NCI-H187 (cell line): ENCODE measurements at places on chromosomes 5 and 9.

DNA sequence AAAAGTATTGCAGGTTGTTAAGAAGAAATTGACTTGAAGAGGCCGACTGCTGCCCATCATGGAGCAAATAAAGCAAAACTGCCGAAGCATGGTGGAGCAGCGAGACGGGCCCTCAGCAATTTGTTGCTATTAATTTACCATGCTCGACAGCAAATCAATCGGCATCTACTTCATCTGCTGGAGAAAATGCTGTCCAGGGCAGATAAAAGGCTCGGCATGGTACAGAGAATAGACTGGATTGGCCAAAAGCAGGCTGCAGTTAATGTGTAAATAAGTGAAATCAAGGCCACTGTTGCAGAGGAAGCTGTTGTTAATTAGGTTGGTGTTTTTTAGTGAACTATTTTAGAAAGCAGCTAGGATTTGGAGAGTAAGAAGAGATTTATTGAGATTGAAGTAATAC is 8.3 kb downstream of the TLE4 start:
- no peak for DNase-seq

GRCh38 chr5:160451281-160451680 is 29.6 kb downstream of the PTTG1 start:
- DNase-seq, result no peak

DNA sequence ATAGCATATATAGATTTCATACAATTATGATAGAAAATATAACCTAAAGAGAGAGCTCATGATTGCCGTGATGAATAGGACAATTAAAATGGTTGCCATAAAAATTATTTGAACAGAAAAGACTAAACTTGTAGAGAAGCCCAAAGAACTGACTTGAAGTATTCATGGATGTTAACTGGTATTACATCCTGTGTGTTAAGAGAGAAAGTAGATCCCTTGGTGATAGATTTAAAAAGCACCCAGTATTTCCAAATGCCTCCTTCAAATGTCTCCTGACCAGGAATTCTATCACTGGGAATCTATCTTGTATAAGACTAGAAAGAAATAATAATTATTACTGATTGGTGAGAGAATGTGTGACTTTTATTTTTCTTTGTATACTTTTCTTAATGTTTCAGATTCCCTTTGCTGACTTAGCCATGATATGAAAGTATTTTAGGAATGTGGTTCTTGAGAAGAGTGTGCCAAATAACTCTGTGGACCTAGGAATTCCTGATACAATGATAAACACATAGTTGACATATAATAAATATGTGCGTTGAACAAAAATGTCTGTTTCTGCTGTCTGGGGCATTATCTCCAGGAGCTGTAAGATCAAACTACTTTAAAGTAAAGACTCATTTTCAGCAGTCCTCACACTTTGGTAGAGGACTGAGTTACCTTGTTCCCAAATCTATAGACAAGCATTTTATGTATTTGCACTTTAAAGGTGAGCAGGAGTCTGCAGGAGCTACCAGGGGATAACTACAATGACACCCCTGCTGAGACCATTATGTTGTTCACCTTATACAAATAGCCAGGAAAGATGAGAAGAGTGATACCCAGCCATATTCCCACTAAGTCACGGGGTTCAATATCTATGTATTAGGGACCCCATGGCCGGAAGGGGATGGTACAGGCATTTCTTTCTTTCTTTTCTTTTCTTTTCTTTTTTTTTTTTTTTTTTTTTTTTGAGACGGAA is 211.1 kb upstream of the TLE4 start:
- no peak for DNase-seq

- DNase-seq, result no peak
Measured at GRCh38 chr9:79644048-79644447, 72.3 kb downstream of the TLE4 start.

- DNase-seq, result no peak
Measured at GRCh38 chr9:112599732-112600131, 113.1 kb downstream of the KIAA1958 start.

DNA sequence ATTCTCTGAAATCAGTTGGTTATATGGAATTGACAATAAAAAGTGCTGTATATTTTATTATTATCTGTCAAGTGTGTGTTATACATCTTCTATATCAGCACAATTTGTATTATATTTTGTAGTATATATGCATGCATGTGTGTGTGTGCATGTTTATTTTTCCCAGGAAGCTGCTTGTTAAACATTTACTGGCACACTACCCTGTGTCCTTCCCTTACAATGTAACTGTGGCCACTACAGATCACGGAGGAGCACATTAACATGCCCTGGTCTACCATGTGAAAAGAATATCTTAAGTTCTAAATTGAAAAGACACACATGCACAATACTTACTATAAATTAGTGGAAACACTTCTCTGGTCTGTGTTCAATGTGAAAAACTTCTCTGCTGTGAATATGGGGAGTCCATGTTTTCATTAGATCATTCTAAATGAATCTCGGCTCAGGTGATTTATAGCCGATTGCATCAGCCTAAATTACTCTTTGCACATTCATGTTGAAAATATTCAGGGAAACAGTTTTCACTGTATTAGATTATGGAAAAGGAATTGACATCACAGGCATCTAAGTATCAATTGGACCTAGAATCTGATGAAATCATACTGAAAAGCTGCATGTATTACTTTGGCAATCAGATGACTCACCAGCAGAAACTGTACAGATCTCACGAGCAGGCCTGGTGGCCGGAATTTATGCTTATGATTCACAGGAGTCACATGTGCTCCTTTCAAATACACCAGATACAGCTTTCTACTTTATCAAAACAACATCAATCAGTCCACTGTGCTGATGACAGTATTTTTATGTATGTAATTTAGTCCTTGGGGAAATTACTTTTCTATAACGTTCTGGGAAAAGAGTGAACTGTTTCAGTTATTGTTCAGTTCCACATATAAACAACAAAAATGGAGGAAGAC is 39.4 kb downstream of the LURAP1L start:
- DNase-seq, result no peak

DNA sequence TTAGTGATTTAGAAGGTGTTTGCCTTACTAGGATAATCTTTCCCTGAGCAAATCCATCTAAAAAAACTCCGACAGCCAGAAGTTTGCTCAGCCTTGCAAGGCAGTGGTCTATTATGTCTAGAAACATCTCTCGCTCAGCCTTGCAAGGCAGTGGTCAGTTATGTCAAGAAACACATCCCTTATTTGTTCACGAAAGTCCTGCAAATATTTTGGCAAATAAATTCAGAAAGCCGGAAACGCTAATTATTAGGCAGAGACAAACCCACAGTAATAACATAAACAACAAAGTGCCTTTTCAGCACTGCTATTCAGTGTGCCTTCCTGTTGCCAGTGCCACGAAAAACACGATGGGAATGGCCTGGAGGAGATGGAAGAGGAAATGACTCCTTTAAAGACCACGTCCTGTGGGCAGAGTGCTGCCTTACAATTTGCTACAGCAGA is 184.5 kb downstream of the GNAQ start:
- DNase-seq, result no peak

DNA sequence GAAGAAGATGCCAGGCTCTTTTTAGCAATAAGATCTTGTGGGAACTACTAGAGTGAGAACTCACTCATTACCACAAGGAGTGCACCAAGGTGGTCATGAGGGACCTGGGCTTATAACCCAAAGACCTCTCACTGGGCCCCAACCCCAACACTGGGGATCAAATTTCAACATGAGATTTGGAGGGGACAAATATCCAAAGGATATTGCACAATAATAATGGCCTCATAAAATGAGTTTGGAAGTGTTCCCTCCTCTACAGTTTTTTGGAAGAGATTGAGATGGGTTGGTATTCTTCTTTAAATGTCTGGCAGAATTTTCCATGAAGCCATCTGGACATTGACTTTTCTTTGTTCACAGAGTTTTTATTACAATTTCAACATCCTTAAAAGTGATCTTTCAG is 38.0 kb upstream of the FAM120A start:
- no peak for DNase-seq

GRCh38 chr5:148768806-148769415 is 57.5 kb upstream of the ADRB2 start:
- no peak for DNase-seq

DNA sequence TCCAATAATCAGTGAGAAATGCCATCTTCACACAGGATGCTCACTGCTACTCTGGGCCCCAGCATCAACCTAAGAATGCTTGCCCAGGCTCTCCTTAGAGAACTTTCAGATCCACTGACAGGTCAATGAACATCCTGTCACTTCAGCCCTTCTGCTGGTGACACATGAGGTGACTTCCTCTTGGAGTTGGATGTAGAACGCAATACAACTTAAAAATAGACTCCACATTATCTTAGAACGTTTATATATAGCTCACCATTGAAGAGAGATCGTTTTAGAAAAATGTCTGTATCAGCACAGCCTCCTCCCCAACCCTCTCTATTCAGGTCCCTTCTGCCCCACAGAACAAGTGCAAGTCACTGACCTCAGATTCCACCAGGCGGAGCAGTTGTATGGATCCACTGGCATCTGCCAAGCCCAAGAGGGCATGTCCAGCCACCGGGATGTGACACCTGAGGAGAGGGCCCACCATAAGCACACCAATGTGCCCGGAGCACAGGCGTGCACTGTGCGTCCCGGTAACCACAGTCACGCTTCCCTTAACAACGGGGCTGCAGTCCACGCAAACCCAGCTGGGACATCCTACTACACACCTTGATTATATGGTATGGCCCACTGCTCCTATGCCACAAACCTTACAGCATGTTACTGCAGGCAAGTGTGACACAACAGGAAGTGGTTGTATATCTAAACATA is 2.9 kb downstream of the DPH7 start:
- no peak for DNase-seq

GRCh38 chr5:40754381-40755092 is 1.2 kb downstream of the TTC33 start:
- no peak for DNase-seq

DNA sequence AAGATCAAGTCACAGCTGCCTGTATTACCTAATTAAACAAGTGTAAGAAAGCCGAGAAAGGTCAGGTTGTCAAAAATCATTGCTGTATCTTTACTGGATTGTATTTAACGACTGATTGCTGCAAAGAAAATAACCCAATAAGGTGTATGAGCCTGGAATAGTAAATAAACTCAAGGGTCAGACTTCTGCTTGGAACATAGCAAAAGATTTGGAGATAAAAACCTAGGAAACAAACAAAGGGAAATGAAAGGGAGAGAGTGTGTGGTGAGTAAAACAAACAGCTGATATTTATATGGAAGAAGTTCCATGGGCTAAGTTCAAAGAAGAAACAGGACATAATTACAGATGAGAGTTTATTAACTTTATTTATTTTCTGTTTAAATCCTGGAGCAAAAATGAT is 354.0 kb downstream of the TLR4 start:
- DNase-seq, result no peak

GRCh38 chr9:69470186-69470977 is 145.4 kb downstream of the ENTREP1 start:
- no peak for DNase-seq

GRCh38 chr9:84228130-84228720 is 112.3 kb downstream of the SLC28A3 start:
- no peak for DNase-seq

- no peak for DNase-seq
Measured at GRCh38 chr5:110716247-110717245, 9.9 kb downstream of the TMEM232 start.

- DNase-seq, result no peak
Measured at GRCh38 chr5:105617436-105618215, 2053.1 kb downstream of the EFNA5 start.

DNA sequence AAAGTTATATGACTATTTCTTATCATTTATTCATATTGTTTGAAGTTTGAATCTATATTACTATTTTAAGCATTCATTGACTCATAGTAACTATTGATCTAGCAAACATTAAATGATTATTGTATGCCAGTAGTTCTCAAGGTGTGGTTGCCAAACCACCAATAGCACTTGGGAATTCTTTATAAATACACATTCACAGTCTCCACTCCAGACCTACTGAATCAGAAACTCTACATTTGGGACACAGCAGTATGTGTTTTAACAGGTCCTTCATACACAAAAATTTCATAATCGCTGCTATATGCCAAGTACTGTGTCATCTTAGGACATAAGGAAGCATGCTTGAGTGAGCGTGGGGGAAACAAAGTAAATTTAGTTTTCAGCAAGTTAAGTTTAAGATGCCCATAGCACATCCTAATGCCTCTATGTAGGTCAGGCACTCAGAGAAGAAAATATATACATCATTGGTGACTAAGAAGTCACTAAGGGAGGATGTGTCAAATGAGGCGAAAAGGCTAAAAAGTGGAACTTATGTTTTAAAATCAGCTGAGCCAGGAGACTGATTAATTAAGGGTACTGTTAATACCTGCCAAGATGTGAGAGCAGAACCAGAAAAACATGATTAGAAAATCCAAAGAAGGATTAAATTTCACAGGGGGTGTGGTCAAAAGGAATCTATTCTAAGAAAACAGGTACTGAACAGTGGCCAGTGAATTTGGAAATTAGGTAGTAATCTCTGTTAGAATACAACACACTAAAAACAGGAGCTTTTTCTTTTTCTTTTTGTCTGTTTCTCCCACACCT is 340.8 kb downstream of the HCN1 start:
- DNase-seq, result no peak

DNA sequence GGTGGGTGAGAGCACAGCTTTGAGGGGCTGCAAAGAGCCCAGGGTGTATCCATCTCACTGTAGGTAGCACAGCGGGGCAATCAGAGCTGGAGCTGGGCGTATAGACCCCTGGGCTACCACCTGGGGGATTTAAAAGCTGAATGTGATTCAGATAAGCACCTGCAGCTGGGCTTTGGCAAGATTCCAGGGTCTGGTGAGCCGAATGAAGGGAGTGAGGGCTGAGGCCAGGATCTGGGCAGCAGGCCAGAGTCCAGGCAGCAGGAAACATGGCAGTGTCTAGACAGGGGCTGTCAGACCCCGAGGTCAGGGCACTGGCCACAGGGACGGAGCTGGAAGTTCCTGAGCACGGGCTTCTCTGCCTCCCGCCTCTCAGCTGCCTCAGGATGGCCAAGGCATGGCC is 8.7 kb downstream of the ASS1 start:
- DNase-seq, result no peak

GRCh38 chr5:119743927-119744326 is 114.6 kb downstream of the FAM170A start:
- no peak for DNase-seq
